ENCODE measurements at places on chromosomes 16 and 17.

- DNase-seq, result no peak
These were observed 15.4 kb downstream of the RHBDL3 start for GRCh38 chr17:32281011-32281451.

DNA sequence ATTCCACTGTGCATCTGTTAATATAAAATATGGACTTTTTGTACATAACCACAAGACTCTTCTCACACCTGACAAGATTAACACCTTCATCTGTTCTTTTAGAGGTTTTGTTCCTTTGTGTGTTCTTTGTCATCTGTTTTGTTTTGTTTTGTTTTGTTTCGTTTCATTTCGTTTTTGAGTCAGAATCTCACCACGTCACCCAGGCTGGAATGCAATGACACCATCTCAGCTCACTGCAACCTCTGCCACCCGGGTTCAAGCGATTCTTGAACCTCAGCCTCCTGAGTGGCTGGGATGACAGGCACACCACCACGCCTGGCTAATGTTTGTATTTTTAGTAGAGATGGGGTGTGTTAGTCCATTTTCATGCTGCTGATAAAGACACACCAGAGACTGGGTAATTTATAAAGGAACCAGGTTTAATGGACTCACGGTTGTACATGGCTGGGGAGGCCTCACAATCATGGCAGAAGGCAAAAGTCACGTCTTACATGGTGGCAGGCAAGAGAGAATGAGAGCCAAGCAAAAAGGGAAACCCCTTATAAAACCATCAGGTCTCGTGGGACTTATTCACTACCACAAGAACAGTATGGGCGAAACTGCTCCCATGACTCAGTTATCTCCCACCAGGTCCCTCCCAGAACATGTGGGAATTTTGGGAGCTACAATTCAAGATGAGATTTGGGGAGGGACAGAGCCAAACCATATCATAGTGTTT, 22.3 kb downstream of the C16orf90 start:
- no peak for DNase-seq

DNA sequence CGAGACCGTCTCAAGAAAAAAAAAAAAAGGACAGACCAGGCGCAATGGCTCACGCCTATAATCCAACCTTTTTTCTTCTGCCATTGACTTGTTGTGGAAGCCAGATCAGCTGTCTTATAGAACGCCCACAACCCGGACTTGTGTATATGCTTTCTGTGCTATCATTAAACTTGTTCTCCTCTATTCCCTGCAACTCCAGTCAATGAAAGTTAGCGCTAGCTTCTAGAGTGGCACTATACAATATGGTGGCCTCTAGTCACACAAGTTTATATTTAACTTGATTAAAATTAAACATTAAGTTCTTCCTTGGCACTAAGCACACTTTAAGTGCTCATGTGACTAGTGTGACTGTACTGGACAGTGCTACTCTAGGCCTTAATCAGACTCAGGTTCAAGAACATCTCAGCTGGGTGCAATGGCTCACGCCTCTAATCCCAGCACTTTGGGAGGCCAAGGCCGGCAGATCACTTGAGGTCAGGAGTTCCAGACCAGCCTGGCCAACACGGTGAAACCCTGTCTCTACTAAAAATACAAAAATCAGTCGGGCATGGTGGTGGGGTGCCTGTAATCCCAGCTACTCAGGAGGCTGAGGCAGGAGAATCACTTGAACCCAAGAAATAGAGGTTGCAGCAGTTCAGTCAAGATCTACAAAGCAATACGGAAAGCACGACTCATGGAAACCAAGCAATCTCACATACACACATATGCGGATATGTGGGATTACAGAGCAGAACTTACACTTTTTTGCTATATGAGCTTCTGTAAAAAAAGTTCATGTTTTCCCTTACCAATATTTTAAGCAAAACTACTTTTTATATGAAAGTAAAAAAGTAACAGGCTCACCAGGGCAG, 18.8 kb upstream of the GLG1 start:
- DNase-seq, result no peak

- no peak for DNase-seq
These were observed 2.2 kb upstream of the ZG16 start for GRCh38 chr16:29775742-29776408.

- DNase-seq, result no peak
These were observed 159.9 kb downstream of the CYB561 start for GRCh38 chr17:63286254-63286653.

- no peak for DNase-seq
These were observed 6.4 kb downstream of the NPRL3 start for GRCh38 chr16:132120-132519.

Data from BJ (cell line).